ENCODE measurements at places on chromosomes 1 and 21.

DNA sequence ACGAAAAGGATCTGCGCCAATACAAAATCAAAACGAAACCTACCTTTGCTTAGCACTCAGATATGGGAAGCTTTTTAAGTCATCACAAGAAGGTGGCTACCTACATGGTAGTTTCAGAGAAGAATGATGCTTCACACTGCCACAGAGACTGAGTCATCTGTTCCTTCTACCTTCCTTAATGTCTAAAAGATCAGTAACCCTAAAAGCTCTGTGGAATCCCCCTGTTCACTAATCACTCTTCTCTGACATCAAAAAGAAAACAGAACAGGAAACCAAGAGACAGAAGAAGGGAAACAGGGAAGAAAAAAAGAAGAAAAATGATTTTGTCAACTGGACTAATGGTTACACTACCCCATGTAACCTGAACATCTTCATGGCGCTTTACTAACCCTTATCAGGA lies 177.2 kb downstream of the SMYD3 start:
- DNase-seq = no peak

DNA sequence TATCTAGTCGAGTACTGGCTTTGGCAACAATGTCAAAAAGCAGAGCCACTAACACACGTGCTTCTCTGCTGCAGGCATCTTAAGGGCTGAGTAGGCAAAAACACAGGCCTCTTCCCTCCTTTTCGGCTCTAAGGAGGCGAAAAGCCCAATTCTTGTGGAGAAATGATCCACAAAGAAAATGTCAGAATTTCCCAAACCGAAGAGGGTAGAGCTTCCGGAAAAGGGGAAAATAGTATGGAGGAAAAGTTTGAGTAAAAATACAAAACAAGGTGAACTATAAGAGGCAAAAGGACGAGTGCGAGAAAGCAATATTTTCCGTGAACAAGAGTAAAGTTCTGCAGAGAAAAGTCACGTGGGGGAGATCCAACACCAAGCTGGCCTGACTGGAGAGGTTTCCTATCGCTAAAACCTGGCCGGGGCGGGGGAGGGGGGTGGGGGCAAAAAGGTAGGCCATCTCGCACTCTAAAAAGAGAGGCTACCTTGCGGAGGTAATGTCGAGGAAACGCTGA lies 551 bp downstream of the ZRANB2 start:
- no peak for DNase-seq

DNA sequence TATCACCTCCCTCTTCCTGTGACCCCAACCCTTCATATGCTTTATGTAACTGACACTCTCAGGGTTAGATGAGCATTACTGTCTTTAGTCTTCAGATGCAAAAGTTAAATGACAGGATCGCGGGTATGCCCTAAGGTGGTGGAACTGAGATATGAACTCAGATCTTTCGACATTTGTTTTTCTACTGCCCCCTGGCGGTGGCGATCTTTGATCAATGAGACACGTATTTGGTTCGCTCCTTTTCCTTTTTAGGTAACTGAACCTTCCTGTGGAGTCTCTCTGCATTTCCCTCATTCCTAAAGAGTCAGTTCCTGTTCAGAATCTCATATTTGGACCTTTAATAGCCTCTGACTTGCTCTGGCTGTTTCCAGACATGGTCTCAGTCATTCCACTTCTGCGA lies 47.8 kb upstream of the ZP4 start:
- DNase-seq = no peak

GRCh38 chr1:26578167-26578566 lies 48.6 kb downstream of the RPS6KA1 start:
- DNase-seq = no peak

DNA sequence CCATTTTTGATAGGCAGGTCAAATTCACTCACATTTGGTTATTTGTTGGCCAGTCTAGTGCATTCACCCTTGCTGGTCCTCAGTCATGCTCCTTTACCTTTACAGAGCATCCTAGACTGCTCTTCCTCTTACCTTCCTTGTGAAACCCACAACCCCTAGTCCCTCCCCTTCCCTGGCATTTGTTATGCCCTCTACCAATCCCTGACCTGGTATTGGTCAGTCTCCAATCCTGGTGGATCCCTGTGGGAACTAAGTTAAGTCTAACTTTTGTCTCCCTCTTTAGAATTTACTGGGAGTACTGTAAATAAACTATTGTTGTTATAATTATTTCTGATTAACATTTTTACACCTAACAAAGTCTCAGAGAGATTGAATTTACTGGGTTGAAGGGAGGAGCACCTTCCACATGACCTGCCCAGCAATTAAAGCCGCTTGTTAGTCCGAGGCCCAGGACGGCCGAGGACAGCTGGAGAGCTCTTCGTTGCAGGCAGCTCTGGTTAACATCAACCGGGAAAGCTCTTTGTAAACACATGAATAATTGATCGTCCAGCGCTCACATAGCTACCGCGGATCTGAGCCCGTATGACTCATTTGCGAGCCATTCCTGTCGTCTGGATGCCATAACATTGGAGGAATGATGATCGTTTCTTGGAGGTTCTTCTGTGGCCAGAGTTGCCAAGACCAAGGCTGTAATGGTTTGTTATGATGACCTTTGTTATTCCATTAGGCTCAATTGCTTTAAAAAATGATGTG lies 31.9 kb downstream of the MTARC1 start:
- no peak for DNase-seq

DNA sequence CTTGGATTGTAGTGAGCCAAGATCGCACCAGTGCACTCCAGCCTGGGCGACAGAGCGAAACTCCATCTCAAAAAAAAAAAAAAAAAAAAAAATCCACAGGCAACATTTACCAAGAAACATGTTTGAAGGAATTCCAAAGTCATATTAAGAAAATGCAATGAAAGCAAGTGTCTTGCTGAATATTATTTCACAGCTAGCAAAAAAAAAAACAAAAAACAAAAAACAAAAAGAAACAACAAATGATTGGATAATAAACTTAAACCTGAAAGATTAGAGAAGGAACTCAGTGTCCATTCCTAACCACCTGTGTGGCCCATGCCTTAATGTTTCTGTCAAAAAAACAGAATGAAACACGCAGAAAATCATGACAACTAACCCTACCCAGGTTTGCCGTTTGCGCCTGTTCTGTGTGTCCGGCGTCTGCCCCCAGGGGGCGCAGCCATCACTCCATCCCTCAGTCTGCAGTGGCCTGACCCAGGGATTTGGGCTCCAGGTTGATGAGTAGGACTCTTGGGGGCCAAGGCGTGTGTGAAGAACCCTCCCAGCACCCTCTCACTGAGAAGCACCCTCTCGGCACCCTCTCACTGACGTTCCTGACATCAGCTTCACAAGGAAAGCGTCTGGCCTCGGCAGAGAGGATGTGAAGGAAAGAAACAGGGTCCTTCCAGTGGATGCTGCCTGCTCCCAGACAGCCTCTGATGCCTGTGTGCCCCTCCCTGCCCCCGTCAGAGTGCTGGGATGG lies 19.2 kb upstream of the PTTG1IP start:
- DNase-seq = peak; percentile 80

DNA sequence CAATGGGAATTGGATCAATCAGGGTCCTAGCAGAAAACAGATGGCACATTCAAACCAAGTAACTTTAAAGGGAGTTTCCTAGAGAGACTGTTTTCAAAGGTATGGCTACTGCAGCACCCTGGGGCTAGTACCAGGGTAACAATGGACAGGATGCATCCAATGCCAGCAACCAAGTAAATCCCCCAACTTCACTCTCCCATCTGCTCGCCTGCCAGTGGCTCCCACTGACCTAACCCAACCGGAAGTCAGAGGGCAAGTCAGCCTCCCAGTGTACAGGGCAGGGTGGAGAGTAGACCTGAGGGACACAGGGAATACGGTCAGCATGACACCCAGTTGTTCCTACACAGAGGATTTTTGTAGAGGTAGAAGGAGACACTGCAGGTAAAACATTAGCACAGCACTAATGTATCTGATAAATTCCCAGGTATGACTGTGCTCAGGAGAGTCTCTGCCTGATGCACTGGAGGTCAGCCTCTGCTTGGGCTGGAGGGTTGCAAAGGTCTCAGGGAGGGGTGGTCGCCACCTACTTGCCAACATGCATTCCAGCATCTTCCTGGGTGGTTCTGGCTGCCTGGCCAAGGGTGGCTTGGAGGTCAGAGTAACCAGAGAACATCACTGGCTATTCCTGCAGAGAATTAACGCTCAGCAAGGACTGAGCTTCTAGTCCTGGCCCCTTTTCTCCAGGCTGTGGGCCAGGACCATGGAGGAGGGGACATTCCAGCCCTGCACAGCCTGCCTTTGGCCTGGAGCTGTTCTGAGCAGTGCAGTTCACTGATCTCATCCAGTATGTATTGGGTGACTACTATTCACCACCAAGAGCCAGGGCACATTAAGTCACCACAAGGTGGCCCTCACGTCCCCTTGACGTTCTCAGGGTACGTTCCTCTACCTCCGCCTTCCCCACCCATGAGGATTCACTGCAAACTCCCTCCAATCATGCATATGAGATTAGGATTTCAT lies 5.1 kb upstream of the GJA4 start:
- DNase-seq = no peak

GRCh38 chr1:19240673-19241538 lies 10.4 kb downstream of the EMC1 start:
- peak; percentile 74 for DNase-seq

DNA sequence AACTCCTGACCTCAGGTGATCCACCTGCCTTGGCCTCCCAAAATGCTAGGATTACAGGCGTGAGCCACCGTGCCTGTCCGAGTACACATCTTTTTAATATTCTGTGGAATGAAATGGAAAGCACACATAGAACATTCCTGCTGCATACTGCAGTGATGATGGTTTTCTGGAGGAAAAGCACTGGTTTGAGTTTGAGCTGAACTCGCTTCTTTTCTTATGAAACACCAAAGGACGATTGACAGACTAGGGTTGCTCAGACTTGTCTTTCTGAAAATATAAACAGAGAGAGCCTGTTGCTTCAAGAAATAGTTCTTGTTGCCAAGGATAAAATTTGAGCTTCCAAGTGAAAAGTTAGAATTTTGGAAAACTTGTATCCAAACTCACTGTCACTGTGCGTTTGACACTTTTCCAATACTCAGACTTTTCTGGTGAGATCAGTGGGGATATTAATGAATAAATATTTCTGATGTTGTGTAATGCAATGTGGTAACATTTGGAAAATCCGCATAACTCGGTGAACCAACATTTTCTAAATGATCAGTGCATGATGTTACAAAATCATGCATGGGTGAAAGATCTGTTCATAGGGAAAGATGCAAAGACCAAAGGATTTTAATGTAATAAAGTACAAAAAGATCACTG lies 15.0 kb upstream of the ERMAP start:
- no peak for DNase-seq

GRCh38 chr1:12709091-12709491 lies 6.8 kb upstream of the AADACL3 start:
- DNase-seq = no peak

DNA sequence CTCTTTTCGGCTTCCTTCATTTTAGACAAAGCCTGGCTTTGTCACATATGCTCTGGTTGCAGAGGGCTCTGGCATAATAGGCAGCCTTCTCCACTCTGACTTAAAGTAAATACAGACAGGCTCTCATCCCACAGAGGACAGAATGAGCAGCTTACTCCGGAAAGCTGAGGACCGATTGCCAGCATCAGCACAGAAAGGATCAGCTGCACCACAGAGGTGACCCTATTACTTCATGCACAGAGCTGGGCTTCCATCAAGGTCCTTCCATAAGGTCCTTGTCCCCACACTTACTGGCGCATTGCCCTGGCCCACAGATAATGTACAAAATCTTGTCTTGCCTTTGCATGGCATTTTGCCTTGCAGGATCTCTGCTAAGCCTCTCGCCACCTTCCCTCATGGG lies 67.6 kb downstream of the SEC16B start:
- no peak for DNase-seq

DNA sequence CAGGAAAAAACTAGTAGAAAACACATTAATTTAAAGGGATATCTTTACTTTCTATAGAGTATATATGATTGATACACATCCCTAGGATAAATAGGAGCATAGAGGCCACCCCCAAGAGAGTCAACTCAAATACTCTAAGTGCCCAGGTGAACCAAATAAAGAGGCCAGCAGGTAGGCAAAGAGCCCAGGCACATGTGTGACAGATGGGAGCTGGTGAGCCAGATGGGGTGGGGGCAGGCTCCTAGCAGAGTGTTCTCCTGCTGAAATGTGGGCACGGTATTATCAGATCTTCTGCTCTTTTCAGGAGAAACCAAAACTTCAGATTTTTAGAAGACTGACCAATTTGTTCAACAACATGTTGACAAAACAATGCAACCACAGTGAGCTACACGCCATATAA lies 333.4 kb upstream of the PKN2 start:
- no peak for DNase-seq

DNA sequence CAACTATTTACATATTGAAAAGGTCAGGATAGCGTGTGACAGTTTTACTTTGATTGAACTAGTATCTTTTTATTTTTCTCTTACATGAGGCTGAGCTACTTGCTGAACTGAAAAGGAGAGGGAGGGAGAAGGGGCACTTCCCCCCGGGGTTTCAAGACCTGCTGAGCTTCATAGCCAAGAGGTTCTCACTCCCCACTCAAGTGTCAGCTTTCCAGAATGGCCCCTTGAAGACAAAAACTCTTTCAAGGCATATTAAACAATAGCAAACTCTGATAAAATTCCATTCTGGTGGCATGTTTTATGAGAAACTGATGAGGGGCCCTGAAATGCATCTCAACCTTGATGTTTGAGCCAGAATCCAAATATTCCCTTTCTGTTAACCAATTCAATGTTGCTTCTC lies 143.0 kb downstream of the KAZN start:
- no peak for DNase-seq

DNA sequence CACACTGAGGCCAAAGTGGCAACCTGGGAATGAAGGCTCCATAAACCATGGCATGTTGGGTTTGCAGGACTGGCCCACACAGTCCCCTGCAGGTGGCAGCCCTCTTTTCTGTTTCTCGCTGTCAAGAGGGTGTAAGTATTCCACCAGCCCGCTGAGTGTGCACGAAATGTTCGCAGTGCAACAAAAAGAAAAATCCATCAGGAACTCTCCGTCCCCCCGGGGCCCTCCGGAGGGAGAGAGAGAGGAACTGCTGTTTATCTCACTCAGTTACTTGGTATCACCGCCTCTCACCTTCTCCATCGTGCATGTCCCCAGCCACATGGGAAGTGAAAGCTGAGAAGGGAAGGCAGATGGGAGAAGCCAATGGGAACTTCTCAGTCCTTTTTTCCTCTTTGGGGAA lies 38.3 kb downstream of the NCF2 start:
- no peak for DNase-seq

All from activated CD4-positive, alpha-beta T cell treated with anti-CD3 and anti-CD28 coated beads, Interleukin-2, amount 50 U/mL, for 1 hour (primary cell).